ENCODE measurements at places on chromosomes 1 and 21.

DNA sequence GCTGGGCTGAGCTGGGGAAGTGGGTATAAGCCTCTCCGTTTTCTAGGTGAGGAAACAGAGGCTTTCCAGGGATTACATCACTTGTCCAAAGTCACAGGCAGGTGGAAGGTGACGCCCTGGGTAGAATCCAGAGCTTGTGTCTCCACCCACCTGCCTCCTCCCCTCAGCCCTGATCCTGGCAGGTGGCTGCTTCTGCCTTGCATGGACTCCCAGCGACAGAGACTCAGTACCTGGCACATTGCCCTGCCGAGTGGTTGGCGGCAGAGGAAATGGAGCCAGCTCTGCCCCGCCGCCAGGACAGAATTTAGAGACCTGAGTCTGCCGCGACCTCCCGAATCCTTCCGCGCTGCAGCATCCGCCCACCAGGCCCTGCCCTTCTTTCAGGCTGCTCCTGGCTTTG, 2.1 kb downstream of the PLA2G2E start:
- no peak for DNase-seq

- no peak for DNase-seq
Observed at GRCh38 chr1:93827633-93828366, 51.2 kb downstream of the DNTTIP2 start.

GRCh38 chr21:46569081-46569480, 35.8 kb downstream of the S100B start:
- peak; percentile 8 for DNase-seq

- DNase-seq: peak; percentile 31
Observed at GRCh38 chr1:12177999-12178441, 11.2 kb downstream of the TNFRSF1B start.

DNA sequence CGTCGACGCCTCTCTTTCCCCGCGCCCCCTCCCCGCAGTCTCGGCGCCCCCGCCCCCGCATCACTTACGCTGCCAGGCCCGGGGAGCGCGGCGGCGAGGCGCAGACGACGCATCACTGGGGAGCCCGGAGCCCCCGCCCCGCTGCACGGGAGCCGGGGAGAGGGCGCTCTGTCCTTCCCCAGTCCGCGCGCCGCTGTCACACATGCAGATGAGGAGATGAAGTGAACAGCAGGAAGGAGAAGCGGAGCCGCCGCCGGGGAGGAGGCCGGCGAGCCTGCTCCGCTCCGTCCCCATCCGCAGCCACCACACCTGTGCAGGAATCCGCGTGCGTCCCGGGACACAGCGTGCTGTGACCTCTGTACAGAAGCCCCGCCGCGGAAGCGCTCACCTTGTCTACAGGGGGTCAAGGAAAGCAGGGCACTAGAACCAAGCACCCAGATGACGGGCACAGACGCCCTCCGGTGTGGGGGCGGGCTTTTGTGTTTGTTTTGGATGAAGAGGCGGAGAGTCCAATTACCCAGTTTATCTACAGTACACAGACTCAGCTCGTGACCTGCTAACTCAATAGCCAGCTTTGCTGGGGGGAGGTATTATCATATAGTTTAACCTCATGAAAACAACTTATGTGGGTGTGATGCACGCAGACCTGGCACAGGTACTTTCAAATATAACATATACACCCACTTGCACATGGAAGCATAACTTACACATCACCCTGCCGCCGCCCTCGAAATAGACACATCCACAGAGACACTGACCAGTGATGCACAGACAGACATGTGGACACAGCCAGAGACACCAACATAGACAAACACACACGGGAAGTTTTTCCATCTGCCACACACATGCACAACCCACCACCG, 12.4 kb downstream of the KLHDC8A start:
- no peak for DNase-seq

- DNase-seq: no peak
Observed at GRCh38 chr21:19986396-19986795, 1011.8 kb upstream of the NCAM2 start.

DNA sequence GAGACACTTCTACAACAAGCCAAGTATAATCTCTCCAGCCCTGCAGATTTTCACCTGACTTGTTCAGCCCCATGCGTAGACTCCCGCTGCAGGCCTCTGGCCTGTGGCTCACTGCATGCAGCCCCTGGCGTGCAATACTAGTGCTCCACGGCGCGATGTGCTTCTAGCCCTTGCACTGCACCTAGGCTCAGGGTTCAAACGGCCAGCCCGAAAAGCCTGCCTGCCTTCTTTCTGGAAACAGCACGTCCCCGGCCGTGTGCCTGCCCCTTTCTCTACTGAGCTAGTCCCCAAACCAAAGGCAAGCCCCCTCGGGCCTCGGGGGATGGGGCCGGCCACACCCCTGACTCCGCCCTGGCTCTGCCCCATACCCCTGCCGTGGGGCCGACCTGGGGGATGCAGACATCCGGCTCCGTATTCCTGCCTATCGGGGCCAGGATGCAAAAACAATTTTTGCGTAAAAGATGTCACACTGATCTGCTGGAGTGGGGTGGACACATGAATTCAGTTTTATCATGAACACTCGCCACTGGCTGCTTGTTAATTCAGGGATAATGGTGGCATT, 26.3 kb upstream of the TRAPPC10 start:
- no peak for DNase-seq

DNA sequence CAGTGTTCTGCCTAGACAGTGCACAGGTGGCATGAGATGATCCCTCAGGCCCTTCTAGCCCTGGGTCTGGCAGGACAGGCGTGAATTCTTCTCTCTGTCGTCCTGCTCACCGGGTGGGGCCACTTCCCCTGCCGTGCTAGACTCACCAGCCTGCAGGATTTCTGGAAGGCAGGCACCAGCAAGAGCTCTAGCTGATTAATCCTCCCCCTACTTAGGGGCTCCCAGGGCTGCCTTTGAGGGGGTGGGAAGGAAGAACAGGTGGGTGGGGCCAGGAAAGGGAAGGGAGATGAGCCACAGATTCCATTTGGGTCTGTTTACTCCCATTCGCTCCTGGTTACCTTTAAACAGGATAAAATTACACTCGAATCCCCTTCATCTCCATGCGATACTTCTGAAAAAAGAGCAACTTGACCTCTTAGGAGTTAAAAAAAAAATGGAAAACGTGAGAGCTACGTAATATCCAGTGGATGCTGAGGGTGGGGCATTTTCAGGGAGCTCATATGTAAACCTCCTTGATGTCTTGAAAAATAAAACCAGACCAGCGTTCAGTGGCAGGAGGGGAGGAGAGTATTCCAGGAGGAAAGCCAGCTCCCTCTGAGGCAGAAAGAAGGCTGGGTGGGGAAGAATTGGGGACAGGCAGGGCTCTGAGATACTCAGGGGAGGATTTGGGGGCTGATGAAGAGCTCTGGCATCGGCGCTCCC, 665.5 kb downstream of the PTPRU start:
- DNase-seq: no peak

GRCh38 chr1:239025997-239026694, 360.2 kb upstream of the CHRM3 start:
- no peak for DNase-seq

- peak; percentile 50 for DNase-seq
Observed at GRCh38 chr1:203408486-203409481, 57.9 kb upstream of the FMOD start.

GRCh38 chr21:34648739-34649297, 20.0 kb upstream of the CLIC6 start:
- DNase-seq: no peak

DNA sequence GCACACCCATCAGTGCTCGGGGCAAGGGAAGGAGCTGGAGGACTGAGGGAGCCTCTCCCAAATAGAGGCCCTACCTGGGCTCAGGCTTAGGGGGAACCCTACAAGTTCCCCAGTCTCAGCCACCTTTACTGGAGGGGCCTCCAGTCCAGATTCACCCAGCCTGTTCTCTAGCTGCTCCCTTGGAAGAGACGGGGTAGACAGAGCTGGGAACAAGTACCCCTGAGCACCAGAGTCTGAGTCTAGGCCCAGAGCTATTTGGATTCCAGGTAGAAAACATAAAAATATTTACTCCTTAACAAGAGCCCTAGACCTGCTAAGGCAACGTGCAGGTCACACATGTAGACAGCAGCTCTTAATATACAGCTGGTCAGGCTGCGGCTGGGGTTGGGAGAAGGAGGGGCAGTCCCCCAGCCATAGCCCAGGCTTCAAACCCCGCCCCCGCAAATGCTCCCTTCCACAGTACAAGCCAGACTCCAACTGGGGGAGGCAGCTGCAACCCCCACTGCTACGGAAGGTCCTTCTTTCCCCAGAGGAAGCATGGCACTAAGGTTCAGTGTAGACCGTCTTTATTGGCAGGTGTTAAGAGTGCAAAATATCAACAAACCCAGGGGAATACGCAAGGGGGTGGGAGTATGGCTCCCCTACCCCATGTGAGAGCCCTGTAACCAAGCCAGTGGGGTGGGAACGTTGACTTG, 8.0 kb downstream of the TENT5B start:
- DNase-seq: no peak

DNA sequence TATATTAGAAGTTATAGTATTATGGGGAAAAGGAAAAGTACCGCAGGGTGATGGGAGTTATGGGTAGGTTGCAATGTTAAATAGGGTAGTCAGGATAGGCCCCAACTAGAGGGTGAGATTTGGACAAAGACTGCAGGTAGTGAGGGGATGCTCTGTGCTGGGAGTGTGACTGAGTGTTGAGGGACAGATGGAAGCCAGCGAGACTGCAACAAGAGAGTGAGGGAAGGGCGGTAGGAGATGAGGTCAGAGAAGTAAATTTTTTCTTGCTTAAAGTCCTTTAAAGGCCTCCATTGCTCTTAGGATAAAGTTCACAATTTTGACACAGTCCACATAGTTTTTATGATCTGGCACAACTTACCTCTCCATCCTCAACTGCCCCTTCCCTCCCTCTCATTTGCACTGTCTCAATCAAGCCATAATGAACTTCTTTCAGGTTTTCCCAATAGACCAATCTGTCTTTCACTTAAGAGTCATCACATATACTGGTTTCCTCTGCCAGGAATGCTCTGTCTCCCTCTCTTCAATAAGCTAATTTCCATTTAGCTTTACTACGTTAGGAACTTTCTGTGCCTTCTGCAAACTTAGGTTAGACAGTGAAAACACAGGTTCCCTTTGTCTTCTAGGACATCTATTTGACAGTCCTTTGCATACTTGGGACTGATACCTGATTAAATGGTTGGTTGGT, 237.7 kb upstream of the CACYBP start:
- no peak for DNase-seq

GRCh38 chr1:173267453-173267945, 60.4 kb upstream of the TNFSF4 start:
- peak; percentile 68 for DNase-seq

DNA sequence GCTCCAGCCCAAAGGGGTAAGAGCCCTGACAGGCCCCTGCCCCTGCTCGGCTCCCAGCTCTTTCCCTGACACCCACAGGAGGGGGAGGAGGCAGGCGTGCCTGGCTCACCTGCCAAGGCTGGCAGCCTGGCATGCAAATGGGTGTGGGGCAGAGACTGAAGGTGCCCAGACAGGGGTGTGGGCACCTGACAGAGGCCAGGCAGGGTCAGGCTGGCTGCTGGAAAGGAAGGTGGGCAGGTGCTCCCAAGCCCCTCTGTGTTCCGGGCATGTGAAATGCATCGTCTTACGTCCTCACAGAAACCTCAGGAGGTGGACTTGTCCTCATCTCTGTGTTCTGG, 19.4 kb upstream of the CASZ1 start:
- DNase-seq: no peak

- no peak for DNase-seq
Observed at GRCh38 chr1:81237473-81238089, 563.2 kb upstream of the ADGRL2 start.

DNA sequence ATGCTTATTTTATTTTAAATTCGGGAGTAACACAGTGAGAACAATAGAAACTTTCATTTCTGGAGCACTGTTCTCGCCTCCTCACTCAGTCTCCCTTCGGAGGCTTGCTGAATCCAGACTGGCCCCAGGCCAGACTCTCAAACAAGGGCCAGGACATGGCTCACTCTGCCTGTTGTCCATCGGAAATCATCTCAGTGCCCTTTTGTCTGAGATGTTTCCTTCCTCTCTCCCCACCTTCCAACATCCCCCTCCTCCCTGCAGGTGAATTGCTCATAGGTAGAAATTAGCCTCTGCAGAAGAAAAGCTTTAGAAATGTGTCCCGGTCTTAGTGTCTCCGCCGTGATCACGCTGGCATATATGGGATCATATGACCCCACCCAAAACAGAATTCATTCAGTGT, 55.2 kb downstream of the ERG start:
- no peak for DNase-seq

DNA sequence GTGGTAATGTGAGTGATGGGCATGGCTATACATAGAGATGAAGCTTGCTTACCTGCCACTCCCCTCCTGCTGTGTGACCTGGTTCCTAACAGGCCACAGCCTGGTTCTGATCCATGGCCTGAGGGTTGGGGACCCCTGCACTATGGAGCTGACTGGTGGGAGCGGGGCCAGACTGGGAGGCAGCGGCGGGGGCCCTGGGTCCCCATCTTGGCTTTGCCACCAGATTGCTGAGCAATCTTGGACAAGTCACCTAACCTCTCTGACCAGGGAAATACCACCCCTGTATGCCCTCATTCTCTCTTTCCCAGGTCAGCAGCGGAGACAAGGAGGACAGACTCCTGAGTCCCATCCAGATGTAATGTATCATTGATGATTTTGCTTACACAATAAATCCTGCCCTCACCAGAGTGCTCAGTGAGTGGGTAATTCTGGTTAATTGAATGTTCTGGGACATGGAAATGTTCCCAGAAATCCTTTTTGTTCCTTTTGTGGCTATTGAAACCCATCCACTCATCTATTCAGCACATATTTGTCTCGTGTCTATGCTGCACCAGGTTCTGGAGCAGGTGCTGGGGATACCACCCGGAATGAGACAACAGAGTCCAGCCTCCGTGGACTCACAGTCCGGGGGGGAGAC, 4.1 kb upstream of the ARHGEF10L start:
- DNase-seq: no peak

- DNase-seq: no peak
Observed at GRCh38 chr1:228513236-228513900, 26.2 kb downstream of the RNF187 start.

GRCh38 chr1:22955146-22955545, 17.5 kb downstream of the LACTBL1 start:
- no peak for DNase-seq

DNA sequence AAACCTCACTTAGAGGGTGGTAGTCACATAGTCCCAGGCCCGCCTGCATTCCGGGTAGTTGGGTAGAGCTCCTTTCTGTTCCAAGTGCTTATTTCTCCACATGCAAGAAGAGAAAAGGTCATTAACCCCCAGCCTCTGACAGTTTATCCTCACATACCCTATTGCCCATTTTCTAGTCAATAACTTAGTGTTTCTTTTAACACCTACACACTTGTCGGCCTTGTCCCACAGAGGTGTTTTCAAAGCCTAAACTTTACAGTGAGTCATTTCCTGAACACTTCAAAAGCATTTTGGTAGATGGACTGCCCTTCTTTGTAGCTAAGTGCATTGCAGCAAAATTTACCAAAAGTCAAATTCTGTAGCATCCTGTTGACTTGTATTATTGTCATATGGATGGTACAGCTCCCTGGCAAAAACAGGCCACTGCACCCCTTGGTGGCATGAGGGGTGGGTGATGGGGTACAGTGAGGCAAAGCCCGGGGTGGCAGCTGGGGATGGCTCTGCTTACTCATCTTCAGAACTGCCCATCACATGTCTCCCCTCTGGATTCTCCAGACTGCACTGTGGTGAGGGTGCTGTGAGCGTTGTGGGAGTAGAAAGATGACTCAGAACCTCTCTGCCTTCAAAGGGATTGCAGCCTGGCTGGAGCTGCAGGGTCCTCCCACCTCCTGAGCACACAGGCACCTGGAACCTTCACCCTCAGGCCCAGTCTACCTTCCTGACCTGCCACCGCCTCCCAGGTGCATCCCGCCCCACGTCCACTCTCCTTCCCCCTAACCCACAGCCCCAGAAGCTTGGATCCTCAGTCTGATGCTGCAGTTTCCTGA, 45.8 kb upstream of the DMRTB1 start:
- DNase-seq: peak; percentile 31

- DNase-seq: no peak
Observed at GRCh38 chr1:220680085-220680687, 10.0 kb upstream of the C1orf115 start.

All from BJ (cell line).